ENCODE measurements at places on chromosomes 12 and 14. TPM values are rescaled to one million over a fixed set of nuclear protein-coding genes. Genes with fewer than 3 reads are reported as not detected.

DNA sequence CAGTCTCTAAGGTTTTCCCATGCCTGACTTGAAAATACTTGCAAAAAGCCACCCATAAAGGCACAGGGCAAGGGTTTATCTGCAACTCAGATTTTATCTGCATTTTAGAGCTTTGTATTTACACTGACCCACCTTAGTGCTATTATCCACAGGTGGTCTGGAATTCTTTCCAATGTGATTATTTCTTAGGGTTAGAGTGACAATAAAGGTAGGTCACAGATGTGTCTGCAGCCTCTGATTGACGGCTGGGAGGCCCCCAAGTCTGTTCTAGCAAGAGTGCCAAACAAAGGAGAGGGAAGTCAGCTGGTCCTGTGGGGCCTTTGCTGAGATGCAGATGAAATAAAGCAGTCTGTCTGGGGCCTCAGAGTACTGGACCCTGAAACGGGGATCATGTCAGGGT lies 64.0 kb downstream of the FRMD6 start:
- DNase-seq, result no peak

DNA sequence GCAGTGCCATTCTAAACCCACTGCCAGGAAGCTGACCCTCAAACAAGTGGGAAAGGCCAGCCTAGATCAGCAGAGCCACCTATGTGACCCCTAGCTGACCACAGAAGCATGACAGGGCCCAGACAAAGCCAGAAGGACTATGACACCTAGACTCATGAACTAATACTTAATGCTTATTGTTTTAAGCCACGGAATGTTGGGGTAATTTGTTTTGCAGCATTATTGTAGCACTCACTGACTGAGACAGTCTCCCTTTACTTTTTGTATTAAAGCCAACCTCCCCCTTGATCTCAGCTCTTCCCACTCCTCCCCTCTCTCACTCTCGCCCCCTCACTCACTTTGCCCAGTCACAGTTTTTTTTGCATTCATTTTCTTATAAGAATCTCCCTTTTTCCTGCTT lies 186.4 kb downstream of the RBM19 start:
- no peak for DNase-seq

Gene INSM2
- total RNA-seq, result not detected

Gene TSHR
- total RNA-seq, result not detected

GRCh38 chr14:73833034-73833433 lies 18.6 kb upstream of the PTGR2 start:
- DNase-seq, result no peak

- no peak for DNase-seq
Observed at GRCh38 chr12:54444206-54444605, 25.1 kb upstream of the ITGA5 start.

DNA sequence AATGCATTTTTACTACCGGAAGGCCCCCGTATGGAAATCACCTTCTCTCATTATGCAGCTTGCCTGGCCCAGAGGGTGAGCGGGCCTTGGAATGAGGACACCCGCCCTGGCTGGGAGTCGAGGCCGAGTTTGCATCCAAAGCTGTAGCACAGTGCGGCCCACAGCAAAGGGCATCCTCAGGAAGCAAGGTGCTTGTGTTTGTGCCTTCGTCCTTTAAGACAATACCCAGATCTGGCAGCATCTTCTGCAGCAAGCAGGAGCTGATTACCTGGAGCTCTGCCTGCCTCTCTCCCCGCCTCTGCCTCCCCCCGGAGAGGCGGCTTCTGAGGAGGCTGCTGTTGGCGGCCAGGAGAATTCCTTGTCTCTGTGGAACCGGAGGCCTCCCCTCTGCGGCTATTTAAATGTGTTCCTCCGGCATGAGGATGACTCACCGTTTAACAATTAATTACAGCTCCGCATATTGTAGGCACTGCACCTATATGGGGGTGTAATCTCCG lies 145.3 kb downstream of the CACNA1C start:
- DNase-seq, result no peak

DNA sequence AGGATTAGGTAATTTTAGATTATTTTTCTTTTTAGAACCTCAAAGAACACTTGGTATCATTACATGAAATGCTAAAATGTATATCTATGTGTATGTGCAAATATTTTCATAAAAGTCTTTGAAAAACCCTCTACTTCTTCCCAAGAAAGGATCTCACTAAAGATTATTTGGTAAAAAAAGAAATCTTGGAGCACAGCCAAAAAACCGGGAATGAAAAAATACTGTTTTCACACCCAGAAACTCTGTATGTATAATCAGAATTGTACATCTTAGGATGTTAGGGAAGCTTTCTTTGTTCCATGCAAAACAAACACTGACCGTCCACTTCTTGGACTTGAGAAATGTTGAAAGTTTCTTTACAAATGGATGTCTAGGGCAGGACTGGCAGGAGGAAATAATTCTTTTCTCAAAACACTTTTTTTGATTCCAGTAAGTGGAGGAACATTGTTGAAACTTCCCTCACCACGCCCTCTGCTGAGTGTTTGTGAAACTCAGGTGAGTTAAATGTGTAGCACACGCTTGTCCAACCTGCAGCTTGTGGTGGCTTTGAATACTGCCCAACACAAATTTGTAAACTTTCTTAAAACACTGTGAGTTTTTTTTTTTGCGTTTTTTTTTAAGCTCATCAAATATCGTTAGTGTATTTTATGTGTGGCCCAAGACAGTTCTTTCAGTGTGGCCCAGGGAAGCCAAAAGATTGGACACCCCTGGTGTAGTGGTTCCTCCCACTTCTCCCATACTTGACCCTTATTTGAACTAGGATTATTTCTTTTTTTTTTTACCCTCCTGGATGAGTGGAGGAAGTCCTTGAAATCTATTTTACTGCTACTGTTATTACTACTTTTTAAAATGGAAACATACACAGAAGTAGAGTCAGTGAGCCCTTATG lies 26.6 kb downstream of the FBXO34 start:
- no peak for DNase-seq

- no peak for DNase-seq
Observed at GRCh38 chr12:96466939-96467751, 22.2 kb upstream of the CFAP54 start.

DNA sequence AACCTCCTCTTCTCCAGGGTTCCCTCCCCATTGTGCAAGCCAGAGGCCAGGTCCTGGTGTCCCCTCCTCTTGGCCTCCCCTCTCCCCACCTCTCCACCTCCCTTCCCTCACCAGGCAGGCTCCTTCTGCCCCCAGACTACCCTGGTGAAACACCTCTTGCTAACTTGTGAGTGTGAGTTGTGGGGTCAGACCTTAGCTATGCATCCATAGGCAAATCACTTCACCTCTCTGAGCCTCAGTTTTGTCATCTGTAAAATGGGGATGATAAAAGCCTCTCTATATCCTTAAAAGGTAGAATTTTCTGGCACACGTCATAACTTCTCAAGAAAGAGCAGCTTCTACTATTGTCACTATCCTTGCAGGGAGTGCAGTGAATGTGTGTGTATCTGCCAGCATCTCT lies 7.9 kb upstream of the DIO3 start:
- DNase-seq, result no peak

- no peak for DNase-seq
Observed at GRCh38 chr12:40330180-40330579, 105.4 kb downstream of the LRRK2 start.

- DNase-seq, result no peak
Observed at GRCh38 chr12:76183459-76184186, 99.1 kb upstream of the NAP1L1 start.

Gene CLEC4D
- total RNA-seq, result 0.25 TPM

Gene KCNMB4
- total RNA-seq, result 1.7 TPM

GRCh38 chr14:97414718-97415098 lies 617.5 kb downstream of the VRK1 start:
- no peak for DNase-seq

Gene AVPR1A
- 0.94 TPM for total RNA-seq

DNA sequence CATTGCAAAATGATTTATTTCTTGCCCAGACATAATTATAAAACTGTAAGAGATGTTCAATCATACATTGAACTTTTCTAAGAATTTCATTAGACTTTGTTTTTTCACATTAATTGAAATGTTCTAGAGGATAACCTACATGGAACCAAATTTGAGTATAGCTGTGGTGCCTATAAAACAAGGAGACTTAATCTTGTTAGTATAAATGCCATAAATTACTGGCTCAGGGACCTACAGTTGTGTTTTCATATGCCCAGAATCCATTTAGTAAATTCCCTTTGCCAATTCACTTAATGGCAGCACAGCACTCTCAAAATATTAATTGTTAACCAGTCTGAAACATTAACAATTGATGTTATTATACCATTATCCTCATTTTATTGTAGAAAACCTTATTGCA lies 488.5 kb downstream of the NELL2 start:
- DNase-seq, result no peak

- DNase-seq, result no peak
Observed at GRCh38 chr12:53985994-53986685, 1.2 kb downstream of the HOXC10 start.

DNA sequence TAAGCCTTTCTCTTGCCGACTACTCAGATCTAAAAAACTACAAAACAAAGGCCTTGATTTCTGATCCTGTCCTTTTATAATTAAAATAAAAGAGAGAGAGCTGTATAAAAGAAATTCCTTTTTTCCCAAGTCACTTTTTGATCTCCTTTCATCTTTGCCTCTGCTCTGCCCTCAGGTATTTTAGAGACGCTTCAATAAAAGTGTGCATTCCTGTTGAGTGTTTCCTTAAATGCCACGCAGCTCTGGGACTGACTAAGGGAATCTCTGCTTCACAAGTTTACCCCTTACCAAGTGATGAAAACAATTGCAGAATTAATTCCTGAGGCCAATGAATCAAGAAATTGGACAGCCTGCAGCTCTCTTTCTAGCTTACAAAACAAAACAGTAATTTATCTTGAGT lies 1109.8 kb downstream of the TMTC2 start:
- no peak for DNase-seq

Gene AQP2
- not detected for total RNA-seq

GRCh38 chr12:76240281-76240680 lies 107.9 kb downstream of the BBS10 start:
- DNase-seq, result no peak

Gene OTOGL
- 1.4 TPM for total RNA-seq

DNA sequence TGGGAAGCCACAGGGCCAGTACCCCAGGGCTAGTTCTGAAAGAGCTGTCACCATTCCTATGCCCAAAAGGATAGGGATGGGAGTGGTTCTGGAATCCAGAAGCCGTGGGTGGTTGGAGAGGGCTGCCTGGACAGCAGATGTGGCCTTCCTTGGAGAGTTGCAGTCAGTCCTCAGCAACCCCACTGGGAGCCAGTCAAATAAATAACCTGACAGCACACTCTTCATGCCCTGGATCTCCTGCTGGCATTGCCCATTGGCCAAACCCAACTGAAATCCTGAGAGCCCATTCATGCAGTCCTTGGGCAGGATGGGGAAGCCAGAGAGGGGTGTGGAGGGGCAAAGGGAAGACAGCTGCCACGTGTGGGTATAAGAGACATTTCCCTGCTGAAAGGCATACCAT lies 128.2 kb downstream of the PTPN11 start:
- no peak for DNase-seq

- no peak for DNase-seq
Observed at GRCh38 chr12:49357103-49357678, 10.1 kb upstream of the SPATS2 start.

- DNase-seq, result peak; percentile 36
Observed at GRCh38 chr14:76958980-76959710, 69.4 kb downstream of the IRF2BPL start.

DNA sequence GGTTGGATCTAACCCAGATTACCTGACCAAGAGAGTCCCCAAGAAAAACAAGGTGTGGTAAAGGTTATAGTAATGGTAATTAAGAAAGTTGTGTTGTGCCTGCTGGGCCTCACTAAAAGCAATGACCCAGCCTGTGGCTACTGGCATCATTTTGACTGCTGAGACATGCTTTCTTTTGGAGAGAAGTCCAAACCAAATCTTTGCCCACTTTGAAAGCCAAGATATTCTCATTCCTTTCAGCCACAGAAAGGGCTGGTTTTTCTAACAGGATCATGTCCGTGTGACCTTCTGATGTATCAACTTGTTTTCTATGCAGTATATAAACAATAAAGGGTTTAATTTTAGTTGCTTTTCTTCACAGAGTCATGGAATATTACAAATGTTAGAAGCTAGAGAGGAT lies 388.6 kb downstream of the RAD51B start:
- DNase-seq, result no peak

Gene C12orf50
- not detected for total RNA-seq

Gene KRT83
- total RNA-seq, result not detected

DNA sequence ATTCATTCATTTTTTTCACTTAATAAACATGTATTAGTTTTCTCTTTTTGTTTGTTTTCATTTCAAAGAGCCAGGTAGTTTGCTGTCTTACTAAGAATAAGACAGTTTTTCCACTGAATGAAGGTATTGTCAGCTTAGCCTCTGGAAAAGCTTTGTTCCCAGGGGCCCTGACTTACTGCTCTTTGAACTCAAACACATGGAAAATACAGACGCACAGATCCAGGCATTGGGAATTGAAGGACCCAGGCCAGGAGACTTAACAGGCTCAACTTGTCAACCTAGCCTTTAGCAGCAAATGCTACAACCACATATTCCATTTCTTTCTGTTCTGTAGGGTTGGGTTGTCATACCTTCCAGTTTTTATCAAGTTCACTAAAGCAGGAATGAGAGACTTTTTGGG lies 38.5 kb upstream of the SLCO1C1 start:
- no peak for DNase-seq

- no peak for DNase-seq
Observed at GRCh38 chr12:11542599-11542998, 106.9 kb upstream of the ETV6 start.

- DNase-seq, result no peak
Observed at GRCh38 chr12:114919479-114919878, 235.5 kb upstream of the TBX3 start.

Gene RNASE2
- not detected for total RNA-seq

- no peak for DNase-seq
Observed at GRCh38 chr14:55306938-55307589, 35.8 kb downstream of the FBXO34 start.

DNA sequence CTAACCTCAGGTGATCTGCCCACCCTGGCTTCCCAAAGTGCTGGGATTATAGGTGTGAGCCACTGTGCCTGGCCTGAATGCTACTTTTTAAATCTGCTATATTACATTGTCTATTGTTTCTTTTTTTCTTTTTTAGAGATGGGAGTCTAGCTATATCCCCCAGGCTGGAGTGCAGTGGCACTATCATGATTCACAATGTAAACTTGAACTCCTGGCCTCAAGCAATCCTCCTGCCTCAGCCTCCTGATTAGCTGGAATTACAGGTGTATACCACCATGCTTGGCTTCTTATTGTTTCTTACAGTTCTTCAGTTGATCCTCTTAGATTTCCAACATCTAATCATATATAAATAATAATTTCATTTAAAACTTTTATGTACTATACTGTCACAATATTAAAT lies 15.3 kb upstream of the WDR20 start:
- no peak for DNase-seq

DNA sequence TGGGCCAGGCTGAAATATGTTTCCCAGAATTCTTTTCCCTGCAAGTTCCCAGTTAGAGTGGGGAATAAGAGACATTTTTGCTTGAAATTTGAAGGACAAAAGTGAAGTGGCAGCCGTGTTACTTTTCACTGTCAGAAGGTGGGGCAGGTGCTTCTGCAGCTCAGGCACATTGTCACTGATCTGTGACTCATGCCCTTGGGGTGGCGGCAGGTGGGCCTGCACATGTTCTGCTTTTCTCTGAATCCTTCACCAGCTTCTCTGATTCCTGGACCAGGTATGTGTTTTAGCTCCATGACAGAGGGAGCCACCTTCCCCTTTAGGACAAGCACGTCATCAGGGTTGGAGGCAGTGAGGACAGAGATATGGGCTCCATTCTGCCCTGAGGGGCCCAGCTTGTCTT lies 11.7 kb upstream of the KCNA5 start:
- DNase-seq, result no peak
